Fibroblast of skin of right quadriceps (primary cell): ENCODE measurements at places on chromosomes 3 and 15.

GRCh38 chr15:37246065-37246464 lies 145.7 kb upstream of the MEIS2 start:
- DNase-seq = no peak

- no peak for DNase-seq
Observed at GRCh38 chr15:34610354-34610753, 26.9 kb upstream of the GOLGA8B start.

DNA sequence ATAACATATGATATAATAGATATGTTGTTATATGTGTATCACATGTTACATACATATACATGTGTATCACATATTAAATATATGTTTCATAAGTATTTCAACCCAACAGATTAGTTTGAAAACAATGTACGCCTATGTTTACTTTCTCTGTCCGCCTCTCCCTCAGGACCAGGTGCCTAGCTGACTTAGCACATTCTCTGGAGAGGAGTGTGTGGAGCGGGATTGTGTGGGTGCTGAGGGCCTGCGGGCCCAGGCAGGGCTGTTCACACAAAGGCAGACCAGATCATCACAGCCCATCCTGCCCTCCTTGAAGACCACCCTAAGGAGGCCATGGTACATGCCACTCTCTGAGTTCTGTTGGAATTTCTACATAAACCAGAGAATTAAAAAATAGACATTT lies 81.0 kb downstream of the PLXNA1 start:
- no peak for DNase-seq

DNA sequence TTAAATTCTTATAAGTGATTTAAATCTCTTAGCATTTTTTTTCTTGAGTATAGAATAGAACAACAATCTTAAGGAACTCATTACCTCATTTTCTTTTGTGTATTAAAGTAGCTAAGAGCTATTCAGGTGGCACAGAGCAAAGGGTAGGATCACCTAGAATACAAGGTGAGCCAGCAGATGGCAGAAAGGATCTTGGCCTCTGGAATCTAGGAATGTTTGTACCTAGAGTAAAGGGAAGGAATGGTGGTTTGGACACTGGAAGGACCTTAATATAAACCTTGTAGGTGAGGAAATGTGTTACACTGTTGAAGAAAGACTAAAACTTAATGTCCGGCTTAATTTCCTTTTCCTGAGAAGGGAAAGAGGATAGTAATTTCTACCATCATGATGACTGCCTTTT lies 89.0 kb downstream of the GHSR start:
- DNase-seq = no peak

- no peak for DNase-seq
Observed at GRCh38 chr3:176840641-176841286, 356.5 kb downstream of the TBL1XR1 start.

DNA sequence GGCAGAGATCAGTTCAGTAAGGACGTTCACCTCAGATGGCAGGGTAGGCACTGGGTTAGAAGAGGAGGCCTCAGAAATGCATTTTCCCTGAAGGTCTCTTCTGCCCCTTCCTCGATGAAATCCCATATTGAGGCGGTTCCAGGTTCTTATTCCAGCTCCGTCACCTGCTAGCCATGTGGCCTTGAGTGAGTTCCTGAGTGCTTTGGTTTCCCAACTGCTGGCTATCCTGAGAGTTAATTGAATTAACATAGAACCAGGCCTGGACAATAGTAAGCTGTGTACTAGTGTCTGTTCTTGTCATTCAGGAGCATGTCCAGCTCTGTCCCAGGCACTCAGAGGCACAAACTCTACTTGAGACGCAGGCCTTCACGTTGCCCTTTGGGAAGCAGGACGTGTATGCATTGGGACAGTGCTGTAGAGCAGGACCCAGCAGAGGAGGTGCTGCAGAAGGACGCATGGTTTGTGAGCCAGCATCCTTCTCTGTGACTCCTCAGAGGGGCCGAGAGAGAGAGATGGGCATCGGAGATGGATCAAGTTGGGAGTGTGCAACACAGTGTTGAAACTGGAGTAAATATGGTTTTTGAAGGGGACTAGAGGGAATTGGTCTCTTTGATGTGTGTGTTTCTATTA lies 114.2 kb downstream of the ASB7 start:
- no peak for DNase-seq

DNA sequence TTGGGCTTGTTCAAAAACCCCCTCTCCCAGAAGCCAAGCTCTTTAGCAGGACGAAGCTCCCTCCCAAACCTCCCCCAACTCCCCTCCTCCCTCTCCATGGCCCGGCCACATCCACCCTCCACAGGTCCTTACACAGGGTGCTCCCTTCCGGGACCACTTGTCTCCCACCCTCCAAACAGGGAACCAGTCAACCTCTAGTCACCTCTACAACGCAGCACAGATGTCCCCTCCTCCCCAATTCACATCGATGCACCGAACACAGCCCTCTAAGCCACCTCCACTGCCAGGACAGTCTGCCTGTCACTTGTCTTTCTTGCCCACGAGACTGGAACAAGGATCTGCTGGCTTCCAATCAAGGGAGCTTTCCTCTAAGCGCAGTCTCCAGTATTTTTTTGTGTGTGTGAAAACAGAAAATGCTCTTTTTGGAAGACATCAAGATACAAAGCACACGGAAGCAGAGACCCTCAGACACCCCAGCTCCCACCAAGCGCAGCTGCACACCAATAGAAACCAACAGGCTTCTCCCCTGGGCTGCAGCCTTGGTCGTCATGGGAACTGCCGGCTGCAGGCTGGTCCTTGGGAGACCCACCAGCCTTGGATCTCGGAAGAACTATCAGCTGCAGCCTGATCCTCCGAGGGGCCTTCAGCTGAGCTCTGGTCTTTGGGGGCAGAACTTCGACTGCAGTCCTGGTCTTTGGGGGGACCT lies 26.5 kb downstream of the IQSEC1 start:
- DNase-seq = no peak

- no peak for DNase-seq
Observed at GRCh38 chr3:169237201-169237600, 426.3 kb downstream of the MECOM start.

GRCh38 chr3:2578560-2578959 lies 479.9 kb downstream of the CNTN4 start:
- no peak for DNase-seq

DNA sequence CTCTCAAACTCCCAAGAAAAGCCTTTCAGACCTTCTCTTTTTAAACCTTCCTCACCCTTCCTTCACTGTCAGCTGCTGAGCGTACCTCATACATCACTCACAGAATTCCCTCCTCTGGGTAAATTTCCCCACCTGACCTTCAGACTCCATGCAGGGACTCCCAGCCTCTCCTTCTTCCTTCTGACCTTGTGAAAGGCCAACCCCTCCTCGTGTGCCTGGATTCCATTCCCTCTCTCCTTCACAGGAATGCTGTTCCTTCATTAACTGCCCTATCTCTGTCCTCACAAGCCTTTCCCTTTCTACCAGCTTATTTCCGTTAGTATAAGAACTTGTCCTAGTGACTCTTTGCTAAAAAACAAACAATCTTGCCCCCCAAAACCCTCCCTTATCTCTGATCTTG lies 69.7 kb upstream of the MME start:
- DNase-seq = no peak

GRCh38 chr3:113927556-113927955 lies 20.3 kb upstream of the ZDHHC23 start:
- no peak for DNase-seq

GRCh38 chr15:41480396-41481140 lies 13.1 kb upstream of the ITPKA start:
- DNase-seq = no peak

DNA sequence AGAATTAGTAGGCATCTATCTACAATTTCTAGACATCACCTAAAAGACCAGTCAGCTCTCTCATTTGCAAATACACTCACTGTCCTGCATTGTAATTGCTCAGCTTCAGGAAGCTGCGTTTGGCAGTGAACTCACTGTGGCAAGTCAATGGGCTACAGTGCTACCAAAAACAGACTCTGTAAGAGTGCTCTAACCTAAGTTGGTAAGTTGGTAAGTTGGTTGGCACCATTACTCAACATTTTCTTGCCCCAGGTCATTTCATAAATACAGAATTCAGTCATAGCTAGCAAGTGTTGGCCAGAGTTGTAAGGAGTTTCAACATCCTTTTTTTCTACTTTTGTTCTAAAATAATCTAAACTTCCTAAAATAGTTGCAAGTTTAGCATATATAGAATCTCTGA lies 466.3 kb downstream of the NAALADL2 start:
- DNase-seq = no peak

- DNase-seq = peak; percentile 22
Observed at GRCh38 chr3:58345457-58345856, 12.8 kb downstream of the PXK start.

GRCh38 chr3:149701206-149701976 lies 43.6 kb upstream of the WWTR1 start:
- DNase-seq = peak; percentile 43

- no peak for DNase-seq
Observed at GRCh38 chr3:53191836-53192480, 30.9 kb downstream of the PRKCD start.

GRCh38 chr3:50124800-50125178 lies 30.3 kb upstream of the SEMA3F start:
- no peak for DNase-seq

DNA sequence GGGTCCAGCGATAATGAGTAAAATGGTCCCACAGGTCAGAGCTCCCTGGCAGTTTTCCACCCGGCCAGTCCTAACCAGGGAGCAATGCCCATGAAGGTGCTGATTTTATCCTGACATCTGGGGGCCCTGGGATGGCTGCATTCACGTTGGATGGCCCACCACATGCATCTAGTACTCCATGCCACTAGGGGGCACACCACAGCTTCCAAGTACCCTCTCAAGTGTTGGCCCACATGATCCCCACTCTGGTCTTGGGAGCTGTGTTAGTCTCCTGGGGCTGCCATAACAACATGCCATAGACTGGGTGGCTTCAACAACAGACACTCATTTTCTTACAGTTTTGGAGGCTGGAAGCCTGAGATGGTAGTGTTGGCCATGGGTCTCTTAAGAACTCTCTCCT lies 225.5 kb downstream of the SLCO3A1 start:
- peak; percentile 9 for DNase-seq

DNA sequence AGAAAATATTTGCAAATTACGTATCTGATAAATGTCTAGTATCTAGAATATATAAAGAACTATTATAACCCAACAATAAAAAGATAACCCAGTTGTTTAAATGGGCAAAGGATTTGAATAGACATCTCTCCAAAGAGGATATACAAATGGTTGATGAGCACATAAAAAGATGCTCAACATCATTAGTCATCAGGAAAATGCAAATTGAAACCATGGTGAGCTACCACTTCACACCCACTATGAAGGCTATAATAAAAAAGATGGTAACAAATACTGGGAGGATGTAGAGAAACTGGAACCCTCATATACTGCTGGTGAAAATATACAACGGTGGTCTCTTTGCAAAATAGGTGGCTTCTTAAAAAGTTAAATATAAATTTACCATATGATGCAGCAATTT lies 28.0 kb downstream of the RAD51 start:
- peak; percentile 19 for DNase-seq

DNA sequence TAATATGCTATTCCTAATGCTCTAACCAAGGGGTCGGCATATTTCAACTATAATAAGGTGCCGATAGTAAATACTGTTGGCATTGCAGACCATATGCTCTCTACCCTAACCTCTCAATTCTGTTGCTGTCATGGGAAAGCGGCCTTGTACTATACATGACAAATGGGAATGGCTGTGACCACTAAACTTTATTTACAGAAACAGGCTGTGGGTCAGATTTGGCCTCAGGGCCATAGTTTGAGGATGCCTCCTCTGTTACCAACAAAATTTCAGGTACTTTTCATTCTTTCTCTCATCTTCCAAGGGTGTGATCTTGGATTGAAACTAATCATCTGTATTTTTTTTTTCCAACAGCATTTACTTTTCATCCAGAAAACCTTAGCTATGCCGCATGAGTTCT lies 242.0 kb downstream of the MAGI1 start:
- no peak for DNase-seq
